ENCODE measurements at places on chromosomes 7 and 10.

DNA sequence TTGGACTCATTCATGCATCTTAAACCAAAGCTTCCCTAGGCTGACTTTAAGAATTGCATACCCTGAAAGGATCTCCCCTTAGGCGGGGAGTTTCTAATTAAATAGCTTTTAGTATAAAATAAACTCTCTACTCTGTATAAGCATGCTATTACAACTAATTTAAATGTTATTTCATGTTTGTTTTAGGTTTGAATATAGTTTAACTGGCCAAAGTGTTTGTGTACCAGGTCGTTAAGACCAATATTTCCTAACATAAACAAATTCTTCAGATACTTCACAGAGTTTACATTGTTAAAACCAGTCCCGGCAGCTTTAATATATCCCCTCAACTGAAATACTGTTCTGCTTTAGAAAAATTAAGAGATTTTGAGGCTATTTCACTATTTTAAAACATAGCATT, 2.3 kb downstream of the GLI3 start:
- H3K36me3 ChIP-seq, result no peaks in the 10 kb centered on the region
- peaks cover 8% of the 10 kb centered on the region for H3K4me1 ChIP-seq
- H3K27ac ChIP-seq, result no peak overlapping the region
- DNase-seq, result no peak
- H3K4me3 ChIP-seq, result no peak overlapping the region

DNA sequence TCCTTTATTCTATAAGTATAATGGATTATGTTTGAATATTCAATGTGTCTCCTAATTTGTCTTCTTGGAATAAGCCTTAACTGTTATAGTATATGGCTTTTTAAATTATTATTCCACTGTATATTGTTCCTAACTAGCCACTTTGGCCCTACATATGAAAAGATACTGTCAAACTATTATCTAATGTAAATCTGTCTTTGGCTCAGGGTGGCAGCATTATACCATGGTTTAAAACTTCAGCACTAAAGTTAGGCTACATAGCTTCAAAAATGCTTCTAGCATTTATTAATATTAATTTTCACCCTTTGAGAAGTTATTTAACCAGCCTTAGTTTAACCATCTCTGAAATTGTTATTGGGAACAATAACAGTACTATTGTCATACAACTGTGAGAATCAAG, 543.1 kb upstream of the MBL2 start:
- no peaks in the 10 kb centered on the region for H3K4me1 ChIP-seq
- no peak overlapping the region for H3K4me3 ChIP-seq
- no peak overlapping the region for H3K27ac ChIP-seq
- DNase-seq, result no peak

GRCh38 chr7:40579401-40579800, 444.6 kb downstream of the SUGCT start:
- H3K27me3 ChIP-seq, result no peaks in the 10 kb centered on the region
- no peak overlapping the region for H3K27ac ChIP-seq
- no peak for DNase-seq
- H3K4me3 ChIP-seq, result no peak overlapping the region
- no peaks in the 10 kb centered on the region for H3K4me1 ChIP-seq

DNA sequence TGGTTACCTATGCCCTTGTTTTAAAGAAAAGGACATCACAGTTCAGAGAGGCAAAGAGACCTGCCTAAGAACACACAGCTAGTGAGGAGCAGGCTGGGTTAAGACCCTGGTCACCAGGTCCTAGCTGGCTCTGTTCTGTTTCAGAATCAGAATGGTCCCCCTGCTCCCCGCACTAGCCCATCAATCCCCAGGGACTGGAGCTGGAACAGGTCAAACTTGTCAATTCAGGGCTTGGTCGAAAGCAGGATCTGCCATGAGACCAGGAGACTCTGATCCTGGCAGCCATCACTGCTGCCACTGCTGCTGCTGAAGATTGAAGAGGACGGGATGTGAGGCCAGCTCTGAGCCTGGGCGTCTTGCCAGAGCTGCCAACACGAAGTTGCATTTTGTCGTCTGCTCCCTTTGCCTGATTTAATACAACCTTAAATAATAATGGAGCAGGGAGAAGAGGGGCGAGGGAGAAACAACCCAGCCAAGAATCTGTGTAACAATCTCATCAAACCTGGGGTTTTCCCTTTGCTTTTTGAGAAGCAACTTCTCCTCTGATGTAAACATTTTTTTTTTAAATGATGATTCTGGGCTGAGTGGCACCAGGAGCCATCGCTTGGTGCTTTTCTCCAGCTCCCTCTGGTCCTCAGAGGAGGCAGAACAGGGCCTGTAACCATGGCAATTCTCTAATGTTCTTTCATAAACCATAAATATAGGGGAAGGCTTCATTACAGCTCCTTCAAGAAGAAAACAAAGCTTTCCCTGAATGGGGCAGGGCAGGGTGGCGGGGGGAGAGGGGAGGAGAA, 119.0 kb upstream of the SORCS3 start:
- DNase-seq, result no peak
- H3K4me1 ChIP-seq, result no peaks in the 10 kb centered on the region
- peaks cover 16% of the 10 kb centered on the region for H3K27me3 ChIP-seq
- H3K27ac ChIP-seq, result no peak overlapping the region
- no peaks in the 10 kb centered on the region for H3K36me3 ChIP-seq

DNA sequence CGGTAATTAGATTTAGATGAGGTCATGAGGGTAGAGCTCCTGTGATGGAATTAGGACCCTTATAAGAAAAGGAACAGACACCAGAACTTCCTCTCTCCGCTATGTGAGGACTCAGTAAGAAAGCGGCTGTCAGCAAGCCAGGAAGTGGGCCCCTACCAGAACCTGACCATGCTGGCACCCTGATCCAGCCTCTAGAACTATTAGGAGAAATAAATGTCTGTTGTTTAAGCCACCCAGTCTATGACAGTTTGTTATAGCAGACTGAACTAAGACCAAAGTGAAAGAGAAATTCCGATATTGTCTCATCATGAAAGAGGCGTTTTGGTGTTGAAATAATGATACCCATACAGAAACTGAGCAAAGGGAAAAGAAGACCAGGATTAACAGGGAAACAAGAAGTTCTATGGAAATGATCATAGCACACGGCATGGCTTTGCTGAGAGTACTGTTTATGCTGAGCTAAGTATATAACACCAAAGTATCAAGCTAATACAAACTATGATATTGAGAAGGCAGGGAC, 9.2 kb downstream of the CLEC2L start:
- no peak for DNase-seq
- H3K4me1 ChIP-seq, result no peaks in the 10 kb centered on the region
- no peak overlapping the region for H3K27ac ChIP-seq
- peaks cover 13% of the 10 kb centered on the region for H3K27me3 ChIP-seq
- H3K36me3 ChIP-seq, result no peaks in the 10 kb centered on the region

DNA sequence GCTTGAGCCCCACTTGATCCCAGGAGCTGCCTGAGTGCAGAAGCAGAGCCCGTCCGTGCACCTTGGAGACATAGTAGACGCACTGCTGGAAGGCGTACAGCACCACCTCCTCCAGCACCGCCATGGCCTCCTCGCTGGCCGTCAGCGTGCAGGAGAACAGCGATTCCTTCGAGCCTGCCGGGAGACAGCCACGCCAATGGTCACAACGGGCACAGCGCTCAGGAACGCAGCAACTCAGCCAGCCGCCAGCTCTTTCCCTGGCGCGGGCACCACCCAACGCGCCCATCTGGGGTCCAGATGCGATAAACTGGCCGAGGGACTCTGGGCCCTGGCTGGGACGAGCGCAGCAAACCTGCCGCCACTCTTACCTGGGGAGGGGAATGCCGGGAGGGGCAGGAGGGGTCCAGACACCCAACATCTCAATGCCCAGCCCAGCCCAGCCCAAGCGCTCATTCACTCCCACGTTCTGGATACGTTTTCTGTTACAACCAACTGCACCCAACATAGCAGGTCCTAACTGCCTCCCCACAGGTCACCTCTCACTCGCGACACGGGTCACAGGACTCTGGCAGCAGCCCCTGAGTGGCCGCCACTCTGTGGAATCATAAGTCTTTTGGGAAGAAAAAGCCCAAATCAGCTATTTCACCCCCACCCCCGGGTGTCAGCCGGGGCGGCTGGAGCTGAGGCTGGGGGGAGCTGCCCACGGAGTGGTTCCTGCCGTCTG, 41.9 kb downstream of the AP5Z1 start:
- no peaks in the 10 kb centered on the region for H3K36me3 ChIP-seq
- H3K27me3 ChIP-seq, result peaks cover 48% of the 10 kb centered on the region
- no peak overlapping the region for H3K27ac ChIP-seq
- no peak for DNase-seq
- H3K4me3 ChIP-seq, result no peak overlapping the region

- no peak for DNase-seq
- H3K4me1 ChIP-seq, result no peaks in the 10 kb centered on the region
- H3K27ac ChIP-seq, result no peak overlapping the region
- no peaks in the 10 kb centered on the region for H3K36me3 ChIP-seq
Observed at GRCh38 chr10:58784361-58784760, 271.7 kb downstream of the BICC1 start.

- H3K36me3 ChIP-seq, result no peaks in the 10 kb centered on the region
- H3K27me3 ChIP-seq, result peaks cover 58% of the 10 kb centered on the region
- H3K4me3 ChIP-seq, result no peak within 1 kb of the TSS
- H3K27ac ChIP-seq, result no peak within 1 kb of the TSS
Observed at GRCh38 chr10:70283445-70284399, at the start of gene NPFFR1. TSS of gene NPFFR1 (minus strand) at chr10:70284004. CDS start at chr10:70283676, 328 bp downstream.
